ENCODE measurements at places on chromosomes 1 and 21. TPM values are rescaled to one million over a fixed set of nuclear protein-coding genes. Genes with fewer than 3 reads are reported as not detected.

FCN3 gene
- not detected for total RNA-seq

TMPRSS15 gene
- total RNA-seq, result not detected

CTBS gene
- total RNA-seq, result 19.6 TPM

LHX8 gene
- under 0.01 TPM for total RNA-seq

OR2G3 gene
- total RNA-seq, result 0.29 TPM

TAS1R3 gene
- total RNA-seq, result 0.50 TPM

MAB21L3 gene
- not detected for total RNA-seq

FCRL6 gene
- total RNA-seq, result not detected

FMOD gene
- 1.6 TPM for total RNA-seq

GUCA2B gene
- not detected for total RNA-seq

MATN1 gene
- 0.33 TPM for total RNA-seq

SPRR2G gene
- total RNA-seq, result not detected

NFIA gene
- 7.6 TPM for total RNA-seq

PLA2G5 gene
- 6.9 TPM for total RNA-seq

OR2T35 gene
- not detected for total RNA-seq

OR2M3 gene
- not detected for total RNA-seq

MTHFR gene
- 75.1 TPM for total RNA-seq

FDPS gene
- total RNA-seq, result 136 TPM

FAM151A gene
- not detected for total RNA-seq

GABRD gene
- not detected for total RNA-seq

CHRM3 gene
- under 0.01 TPM for total RNA-seq

SLC44A5 gene
- total RNA-seq, result 0.15 TPM
